ENCODE measurements at places on chromosomes 3 and 15. TPM values are rescaled to one million over a fixed set of nuclear protein-coding genes. Genes with fewer than 3 reads are reported as not detected.

FAM107A gene
- total RNA-seq, result not detected

DOCK3 gene
- 0.12 TPM for total RNA-seq

ADIPOQ gene
- total RNA-seq, result not detected

RLBP1 gene
- total RNA-seq, result not detected

FILIP1L gene
- 15.8 TPM for total RNA-seq

SERPINI2 gene
- total RNA-seq, result not detected

CLRN1 gene
- not detected for total RNA-seq

FANCD2OS gene
- not detected for total RNA-seq

PRSS50 gene
- 0.12 TPM for total RNA-seq

ATP8B4 gene
- 2.1 TPM for total RNA-seq

TAGLN3 gene
- 29.5 TPM for total RNA-seq

GOLGA8N gene
- 11.4 TPM for total RNA-seq

BTBD1 gene
- total RNA-seq, result 119 TPM

CCDC33 gene
- 0.12 TPM for total RNA-seq

PPP1R14D gene
- not detected for total RNA-seq

TNFAIP8L3 gene
- total RNA-seq, result 13.0 TPM

IGSF10 gene
- total RNA-seq, result 0.33 TPM

ARHGAP11A gene
- 50.8 TPM for total RNA-seq

TTC23 gene
- 22.0 TPM for total RNA-seq

RAB6B gene
- 0.22 TPM for total RNA-seq

TGM5 gene
- not detected for total RNA-seq
